ENCODE measurements at places on chromosomes 16 and 17. TPM values are rescaled to one million over a fixed set of nuclear protein-coding genes. Genes with fewer than 3 reads are reported as not detected.

Gene COASY
- 70.9 TPM for total RNA-seq

Gene ZP2
- not detected for total RNA-seq

Gene CA7
- not detected for total RNA-seq

Gene ZNF469
- 17.5 TPM for total RNA-seq

GRCh38 chr17:12007466-12007865 lies 10.2 kb upstream of the ZNF18 start:
- no peak for DNase-seq

GRCh38 chr16:46947900-46948547 lies 25.4 kb downstream of the DNAJA2 start:
- peak; percentile 22 for DNase-seq

- no peak for DNase-seq
These were observed 19.3 kb upstream of the NSMCE1 start for GRCh38 chr16:27287887-27288286.

- DNase-seq: no peak
These were observed 22.1 kb downstream of the SLC7A6 start for GRCh38 chr16:68286153-68287074.

DNA sequence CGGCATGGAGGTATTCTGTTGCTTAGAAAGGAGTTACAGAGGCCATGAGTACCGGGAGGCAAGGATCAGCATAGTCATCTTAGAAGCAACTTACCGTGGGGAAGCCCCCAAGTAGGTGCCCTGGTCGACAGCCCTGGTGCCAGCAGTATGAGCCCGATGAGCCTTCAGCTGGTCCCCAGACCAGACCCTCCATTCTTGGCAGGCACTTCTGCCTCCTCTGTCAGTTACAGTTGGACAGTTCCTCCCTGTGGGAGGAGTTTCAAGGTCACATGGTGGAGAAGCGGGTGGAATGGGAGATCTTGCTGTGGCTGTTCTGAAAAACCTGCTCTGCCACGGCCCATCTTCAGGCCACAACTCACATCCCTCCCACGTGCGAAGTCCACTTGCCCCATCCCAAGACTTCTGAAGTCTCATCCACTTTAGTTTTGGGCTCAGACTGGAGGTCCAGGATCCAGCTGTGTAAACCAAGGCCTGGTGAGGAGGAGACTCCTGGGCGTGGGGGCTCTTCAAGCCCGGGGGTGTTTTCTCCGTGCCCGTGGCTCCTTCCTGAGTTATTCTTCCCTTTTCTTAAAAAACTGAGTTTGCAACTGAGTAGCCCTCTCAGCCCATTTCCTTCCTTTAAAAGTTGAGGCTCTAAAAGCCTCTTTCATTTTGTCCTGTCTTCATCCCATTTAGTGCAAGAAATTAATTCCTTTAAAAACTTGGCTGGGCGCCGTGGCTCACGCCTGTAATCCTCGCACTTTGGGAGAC lies 133.5 kb downstream of the SEC14L1 start:
- no peak for DNase-seq

DNA sequence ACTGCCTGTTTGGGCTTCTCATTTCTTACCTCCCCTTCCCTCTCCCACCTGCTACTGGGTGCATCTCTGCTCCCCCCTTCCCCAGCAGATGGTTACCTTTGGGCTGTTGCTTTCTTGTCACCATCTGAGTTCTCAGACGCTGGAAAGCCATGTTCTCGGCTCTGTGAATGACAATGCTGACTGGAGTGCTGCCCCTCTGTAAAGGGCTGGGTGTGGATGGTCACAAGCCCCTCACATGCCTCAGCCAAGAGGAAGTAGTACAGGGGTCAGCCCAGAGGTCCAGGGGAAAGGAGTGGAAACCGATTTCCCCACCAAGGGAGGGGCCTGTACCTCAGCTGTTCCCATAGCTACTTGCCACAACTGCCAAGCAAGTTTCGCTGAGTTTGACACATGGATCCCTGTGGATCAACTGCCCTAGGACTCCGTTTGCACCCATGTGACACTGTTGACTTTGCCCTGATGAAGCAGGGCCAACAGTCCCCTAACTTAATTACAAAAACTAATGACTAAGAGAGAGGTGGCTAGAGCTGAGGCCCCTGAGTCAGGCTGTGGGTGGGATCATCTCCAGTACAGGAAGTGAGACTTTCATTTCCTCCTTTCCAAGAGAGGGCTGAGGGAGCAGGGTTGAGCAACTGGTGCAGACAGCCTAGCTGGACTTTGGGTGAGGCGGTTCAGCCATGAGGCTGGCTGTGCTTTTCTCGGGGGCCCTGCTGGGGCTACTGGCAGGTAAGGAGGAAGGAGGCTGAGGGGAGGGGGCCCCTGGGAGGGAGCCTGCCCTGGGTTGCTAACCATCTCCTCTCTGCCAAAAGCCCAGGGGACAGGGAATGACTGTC lies at the start of gene CD68:
Gene CD68 (plus strand): TSS at position 638 of the 833 bp plus-strand sequence. CDS start 40 bp downstream, at position 678.
- peak; percentile 96 for DNase-seq

- DNase-seq: peak; percentile 78
These were observed 24.9 kb upstream of the CRYM start for GRCh38 chr16:21302898-21303528.

DNA sequence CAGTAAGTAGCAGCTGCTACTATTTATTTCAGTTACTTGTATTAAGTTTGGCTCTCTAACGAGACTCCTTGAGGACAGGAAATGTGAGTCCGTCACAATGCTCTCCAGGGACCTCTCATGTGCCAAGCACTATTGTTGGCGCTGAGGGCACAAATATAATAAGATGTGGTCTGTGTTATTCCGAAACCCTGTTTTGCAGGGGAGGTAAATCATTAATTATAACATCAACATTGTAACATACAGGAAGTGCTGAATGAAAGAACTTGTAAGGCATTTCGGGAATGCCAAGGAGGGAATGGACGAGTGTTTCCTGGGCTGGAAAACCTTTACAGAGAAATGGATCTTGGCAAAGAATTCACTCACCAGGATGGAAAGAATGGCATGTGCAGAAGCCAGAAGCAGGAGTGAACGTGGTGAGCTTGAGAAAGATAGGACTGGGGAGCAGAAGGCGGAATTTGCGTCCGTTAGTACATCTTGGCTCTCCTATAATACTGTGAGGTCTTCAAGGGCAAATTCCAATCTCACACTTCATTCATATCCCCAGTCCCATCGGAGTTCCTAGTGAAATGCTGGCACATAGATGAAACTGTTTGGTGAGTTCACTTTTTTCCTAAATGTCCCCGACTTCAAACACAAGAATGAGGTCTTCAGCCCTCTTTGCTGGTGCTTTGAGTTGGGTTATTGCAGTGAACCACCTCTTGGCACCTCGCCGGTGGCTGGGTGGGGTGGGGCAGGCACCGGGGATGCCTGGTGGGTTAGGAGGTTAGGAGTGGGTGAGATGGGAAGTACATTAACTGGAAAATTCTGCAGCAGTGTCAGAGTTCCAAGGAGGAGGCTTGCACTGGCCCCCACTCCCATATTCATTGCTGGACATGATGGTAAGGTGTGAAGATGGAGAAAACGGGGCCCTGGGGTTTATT lies 11.5 kb downstream of the TAC4 start:
- DNase-seq: no peak

- DNase-seq: no peak
These were observed 142.6 kb downstream of the UTP18 start for GRCh38 chr17:51402899-51403298.

DNA sequence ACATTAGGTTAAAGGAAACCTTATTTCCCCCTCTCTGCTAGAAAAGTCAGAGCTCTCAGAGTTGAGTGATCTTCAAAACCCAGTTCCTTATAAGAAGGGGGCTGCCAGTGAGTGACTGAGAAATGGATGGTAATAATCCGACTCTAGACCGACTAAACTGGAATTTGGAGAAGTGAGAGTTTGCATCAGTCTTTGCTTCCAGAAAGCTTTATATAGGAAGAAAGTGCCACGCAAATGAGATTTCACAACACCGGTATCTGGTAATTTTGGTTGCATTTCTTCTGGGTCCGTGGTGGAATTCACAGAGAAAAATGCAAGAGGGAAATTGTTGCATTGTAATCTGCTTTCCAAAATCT lies 271.4 kb downstream of the MAF start:
- no peak for DNase-seq

GRCh38 chr17:17667231-17667630 lies 14.0 kb upstream of the RAI1 start:
- no peak for DNase-seq
